B cell (primary cell): ENCODE measurements at places on chromosomes 3 and 15. TPM values are rescaled to one million over a fixed set of nuclear protein-coding genes. Genes with fewer than 3 reads are reported as not detected.

DNA sequence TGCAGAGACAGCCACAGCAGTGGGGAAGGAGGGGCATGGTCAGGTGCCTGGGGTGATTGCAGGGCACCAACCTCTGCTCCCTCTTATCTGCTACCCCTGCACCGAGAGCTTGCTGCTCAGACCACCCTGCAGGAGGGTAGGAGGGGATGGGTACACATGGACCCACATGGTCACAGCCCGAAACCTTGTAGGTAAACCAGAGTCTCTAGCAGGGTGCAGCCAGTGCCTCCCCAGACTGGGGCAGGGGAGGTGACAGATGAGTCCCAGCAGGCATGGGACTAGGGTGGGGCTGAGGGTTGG, 49.2 kb downstream of the FAH start:
- DNase-seq, result no peak

DNA sequence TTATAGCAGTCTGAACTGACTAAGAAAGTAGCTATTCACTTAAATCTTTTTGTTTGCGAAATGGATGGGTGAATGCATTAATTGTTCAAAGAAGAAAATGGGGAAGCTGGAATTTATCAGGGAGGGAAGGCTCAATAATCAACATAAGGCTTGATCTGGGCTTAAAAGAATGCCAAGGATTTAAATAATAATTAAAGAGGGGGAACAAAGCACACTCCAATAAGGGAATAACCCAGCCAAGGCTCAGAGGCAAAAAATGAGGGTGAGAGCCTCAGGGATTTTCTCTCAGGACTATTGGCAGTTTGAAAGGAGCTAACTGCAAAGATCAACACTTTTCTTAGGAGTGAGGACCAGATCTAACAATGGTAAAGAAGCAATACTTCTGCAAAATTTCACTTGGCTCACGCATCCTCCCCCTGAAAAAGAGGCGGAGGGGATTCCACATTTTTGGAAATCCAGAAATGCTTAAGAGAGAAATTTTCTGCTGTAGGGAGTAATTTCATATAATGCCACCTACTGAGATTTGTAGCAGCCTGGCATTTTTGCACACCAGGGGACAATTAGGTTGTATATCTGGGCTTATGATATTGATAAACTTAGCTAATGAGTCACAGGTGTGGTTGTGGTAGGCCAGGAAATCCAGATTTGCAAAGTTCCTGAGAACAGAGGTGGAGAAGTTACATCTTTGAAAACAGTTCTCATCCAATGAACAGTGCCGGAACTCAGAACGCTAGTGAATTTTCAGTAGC, 405.1 kb downstream of the TUSC7 start:
- DNase-seq, result no peak

GRCh38 chr3:72692990-72693389, 155.3 kb downstream of the SHQ1 start:
- DNase-seq, result no peak

GRCh38 chr3:182268711-182269110, 524.6 kb upstream of the ATP11B start:
- no peak for DNase-seq

- peak; percentile 94 for DNase-seq
These were observed at the start of gene TLR9 for GRCh38 chr3:52225452-52226228. Gene TLR9, minus strand, starts transcription at chr3:52225645. Its CDS starts 116 bp downstream, at chr3:52225529.

DNA sequence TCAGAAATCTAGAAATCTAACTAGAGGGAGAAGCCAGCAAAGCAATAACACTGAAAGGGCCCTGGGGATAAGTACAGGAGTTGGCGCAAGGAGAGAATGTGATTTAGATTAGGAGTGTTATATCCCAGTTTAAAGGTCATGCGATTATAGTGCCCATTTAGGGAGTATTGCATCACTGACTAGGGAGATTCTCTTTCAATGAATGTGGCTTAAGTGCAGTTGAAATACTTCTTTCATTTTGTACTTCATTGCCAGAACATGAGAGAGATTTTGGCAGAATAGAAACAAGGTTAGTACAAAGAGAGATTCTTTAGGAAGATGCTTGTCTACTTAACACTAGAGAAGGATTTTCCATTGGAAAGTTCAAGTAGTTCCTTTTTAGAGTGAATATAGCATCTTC, 13.9 kb downstream of the ROBO2 start:
- no peak for DNase-seq

DNA sequence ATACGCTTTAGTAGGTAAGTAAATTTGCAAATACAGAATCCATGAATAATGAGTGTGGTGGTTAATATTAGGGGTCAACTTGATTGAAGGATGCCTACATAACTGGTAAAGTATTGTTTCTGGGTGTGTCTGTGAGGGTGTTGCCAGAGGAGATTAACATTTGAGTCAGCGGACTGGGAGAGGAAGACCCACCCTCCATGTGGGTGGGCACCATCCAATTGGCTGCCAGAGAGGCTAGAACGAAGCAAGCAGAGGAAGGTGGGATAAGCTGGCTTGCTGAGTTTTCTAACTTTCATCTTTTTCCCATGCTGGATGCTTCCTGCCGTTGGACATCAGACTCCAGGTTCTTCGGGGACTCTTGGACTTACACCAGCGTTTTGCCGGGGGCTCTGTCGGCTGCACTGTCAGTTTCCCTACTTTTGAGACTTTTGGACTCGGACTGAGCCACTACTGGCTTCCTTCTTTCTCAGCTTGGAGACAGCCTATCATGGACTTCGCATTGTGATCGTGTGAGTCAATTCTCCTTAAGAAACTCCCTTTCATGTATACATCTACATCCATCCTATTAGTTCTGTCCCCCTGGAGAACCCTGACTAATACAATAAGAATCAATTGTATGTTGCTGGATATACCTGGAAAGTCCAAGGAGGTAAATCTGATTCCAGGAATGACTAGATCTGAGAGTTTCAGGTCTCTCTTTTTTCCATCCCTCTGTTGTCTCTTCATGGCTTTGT, 25.8 kb upstream of the NEDD4 start:
- no peak for DNase-seq

- DNase-seq, result no peak
These were observed 11.4 kb upstream of the OCA2 start for GRCh38 chr15:28110481-28110881.

- peak; percentile 44 for DNase-seq
These were observed 178.8 kb downstream of the KLHL25 start for GRCh38 chr15:85615930-85616329.

- no peak for DNase-seq
These were observed 53.3 kb downstream of the RARB start for GRCh38 chr3:25481386-25481785.

DNA sequence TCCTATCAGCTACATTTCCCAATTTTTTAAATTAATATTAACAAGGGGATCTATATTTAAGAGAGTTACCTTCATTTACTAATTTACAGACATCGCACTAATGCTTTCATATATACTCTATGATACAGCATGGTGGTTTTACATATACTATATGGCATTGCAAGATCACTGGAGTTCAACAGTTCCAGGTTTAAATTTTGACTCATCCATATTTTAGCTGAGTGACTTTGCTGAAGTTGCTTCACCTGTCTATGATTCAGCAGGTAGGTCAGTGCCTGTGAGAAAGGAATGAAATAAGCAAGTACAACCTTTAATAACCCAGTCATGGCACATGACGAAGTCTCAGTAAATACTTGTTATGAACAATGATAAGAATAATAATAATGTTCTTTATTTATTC, 211.1 kb downstream of the P3H2 start:
- no peak for DNase-seq

- DNase-seq, result no peak
These were observed 15.6 kb downstream of the ARRDC4 start for GRCh38 chr15:97976129-97976528.

DNA sequence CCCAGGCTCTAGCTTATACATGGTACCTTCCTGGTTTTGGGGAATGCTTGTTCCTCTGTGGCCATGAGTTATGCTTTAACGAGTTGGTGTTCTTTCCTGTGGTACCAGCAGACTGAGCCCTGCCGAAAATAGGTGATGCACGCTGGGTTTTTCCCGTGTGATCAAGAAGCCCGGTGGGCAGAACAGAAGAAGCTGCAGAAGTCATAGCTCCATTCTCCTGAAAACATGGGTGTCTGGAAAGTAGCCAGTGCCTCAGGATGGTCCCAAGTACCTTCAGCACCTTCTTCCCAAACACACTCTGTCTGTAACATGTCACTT, 25.2 kb downstream of the MAPKBP1 start:
- no peak for DNase-seq

DNA sequence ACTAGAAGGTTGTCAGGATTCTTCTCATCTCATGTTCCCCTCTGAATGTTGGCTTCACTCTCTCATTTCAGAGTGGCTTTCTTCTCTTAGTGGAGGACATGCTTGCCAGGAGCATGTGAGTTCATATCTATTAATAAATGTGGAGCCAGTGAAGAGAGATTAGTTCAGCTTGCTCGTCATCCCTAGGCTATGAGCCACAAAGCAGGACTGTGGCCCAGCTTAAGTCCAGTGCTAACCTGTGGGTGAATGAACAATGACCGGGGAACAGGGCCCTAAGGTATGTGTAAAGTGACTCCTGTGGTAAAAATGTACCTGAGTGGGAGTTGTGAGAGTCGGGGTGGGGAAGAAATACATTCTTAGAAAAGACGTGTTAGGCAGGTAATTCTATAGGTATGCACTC, 96.9 kb upstream of the TBL1XR1 start:
- no peak for DNase-seq

DNA sequence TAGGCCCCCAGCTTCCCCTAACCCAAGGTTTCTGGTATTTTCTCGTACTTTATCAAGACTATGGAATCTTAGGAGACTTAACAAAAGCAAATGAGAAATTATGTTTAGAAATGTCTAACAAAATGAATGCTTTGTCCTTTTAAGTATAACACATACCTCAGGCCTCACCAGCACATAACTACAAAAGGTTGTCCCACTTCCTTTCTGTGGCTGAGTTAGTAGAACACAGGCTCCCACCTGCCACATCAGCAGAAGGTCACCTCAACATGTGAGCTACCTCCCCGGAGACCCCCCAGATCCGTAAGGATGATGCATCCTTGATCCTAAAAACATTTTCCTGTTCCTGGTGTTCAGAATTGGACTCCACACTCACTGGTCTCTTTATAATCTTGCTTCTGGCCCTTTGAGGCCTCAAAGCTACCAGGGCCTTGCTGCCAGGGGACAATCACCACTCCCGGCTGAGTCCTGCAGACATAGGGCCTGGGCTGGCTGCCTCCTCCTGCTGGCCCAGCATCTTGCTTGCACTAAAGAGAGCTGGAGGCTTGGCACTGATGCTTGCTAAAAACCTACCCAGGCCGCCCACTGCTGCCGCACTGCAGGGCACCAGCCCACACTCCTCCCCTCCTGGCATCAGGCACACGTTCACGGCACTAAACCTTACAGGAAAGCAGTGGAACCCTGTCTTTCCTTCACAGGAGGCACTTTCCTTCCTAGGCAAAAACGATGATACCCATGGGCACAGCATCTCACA, 2.9 kb downstream of the CCRL2 start:
- no peak for DNase-seq

DNA sequence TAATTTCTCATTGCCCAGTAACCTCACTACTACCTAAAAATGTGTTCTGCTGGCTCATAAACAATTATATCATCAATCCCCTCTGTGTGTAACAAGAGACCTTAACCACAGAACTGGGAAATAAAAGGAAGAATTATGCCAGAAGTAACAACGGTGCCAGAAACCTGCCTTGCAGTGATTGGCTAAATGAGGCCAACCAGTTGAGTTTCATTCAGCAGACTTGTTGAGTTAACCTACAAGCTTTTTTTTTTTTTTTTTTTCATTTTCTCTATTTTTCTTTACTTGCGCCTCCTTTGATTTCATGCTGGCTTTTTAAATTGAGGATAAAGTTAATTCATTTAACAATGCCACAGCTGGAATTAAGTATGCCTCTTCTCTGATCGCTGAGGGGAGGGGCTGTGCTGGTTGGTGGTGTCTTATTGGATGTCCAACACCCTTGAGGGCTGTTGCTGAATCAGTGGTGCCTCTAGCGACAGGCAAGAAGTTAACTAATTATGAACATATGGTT, 30.0 kb upstream of the GMNC start:
- DNase-seq, result no peak

- DNase-seq, result no peak
These were observed 18.1 kb downstream of the DNAJB11 start for GRCh38 chr3:186588632-186589031.

- no peak for DNase-seq
These were observed 367.0 kb upstream of the UBE2E2 start for GRCh38 chr3:22836131-22836530.

- DNase-seq, result no peak
These were observed 60.8 kb downstream of the RIOX2 start for GRCh38 chr3:97911459-97911858.

Gene ZIC1
- total RNA-seq, result not detected in 2 replicates

Gene CD200R1
- total RNA-seq, result 3.6 and 4.4 TPM in 2 replicates

Gene P2RY12
- 0.73 and 0.79 TPM in 2 replicates for total RNA-seq

Gene CX3CR1
- 0.19 and 0.27 TPM in 2 replicates for total RNA-seq

Gene CCDC54
- not detected in 2 replicates for total RNA-seq

Gene GOLGA6D
- total RNA-seq, result not detected in 2 replicates

Gene MYRIP
- total RNA-seq, result 0.10 TPM in 1 of 2 replicates, not detected in the other
